NCI-H1930 (cell line): ENCODE measurements at places on chromosomes 5 and 9.

DNA sequence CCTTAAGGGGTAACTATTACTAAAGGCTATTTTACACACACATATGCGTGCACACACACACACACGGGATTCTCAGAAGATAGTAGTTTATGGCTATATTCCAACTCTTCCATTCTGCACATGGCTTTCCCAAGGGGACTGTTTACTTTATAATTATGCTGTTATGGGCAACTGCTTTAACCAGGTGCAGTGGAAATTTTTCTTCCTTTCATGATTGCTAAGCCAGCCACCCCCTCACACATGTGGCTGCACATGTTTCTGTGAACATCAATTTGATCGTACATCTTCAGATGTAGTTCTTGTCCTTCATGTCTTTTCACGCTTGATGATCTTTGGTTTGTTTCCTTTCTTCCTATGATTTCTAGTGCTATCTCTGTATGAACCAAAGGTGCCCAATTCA, 37.0 kb downstream of the MRPS30 start:
- DNase-seq: peak; percentile 88

DNA sequence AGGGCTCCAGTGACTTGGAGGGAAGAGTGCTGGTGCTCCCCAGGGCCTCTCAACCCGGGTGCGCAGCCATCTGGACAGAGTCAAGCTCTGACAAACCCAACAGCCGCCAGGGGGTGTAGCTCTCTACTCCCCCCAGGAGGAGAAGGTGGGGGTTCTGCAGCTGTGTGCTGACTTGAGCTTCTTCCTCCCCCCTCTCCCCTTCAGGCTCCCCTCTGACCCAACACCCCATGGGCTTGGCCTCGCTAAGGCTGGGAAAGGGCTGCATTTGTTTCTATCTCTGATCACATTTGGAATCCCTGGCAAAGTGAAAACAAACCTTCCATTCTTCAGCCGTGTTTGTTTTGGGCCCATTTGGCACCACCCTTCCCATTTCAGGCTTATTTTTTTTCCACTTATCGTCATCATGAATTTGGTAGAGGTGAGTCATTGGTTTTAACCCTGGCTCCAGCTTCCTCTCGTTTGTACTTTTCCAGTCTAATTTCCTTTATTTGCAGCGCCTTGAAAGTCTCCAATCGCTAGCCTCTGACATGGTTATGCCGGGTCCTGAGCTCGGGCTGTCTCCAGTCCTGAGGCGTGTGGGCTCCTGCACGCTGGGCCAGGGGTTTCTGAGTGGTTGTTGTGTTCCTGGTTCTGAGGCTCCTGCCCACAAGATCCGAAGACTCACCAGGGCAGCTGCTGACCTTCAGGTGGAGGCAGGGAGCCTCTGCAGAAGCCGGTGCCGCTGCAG, 36.1 kb downstream of the DAP start:
- DNase-seq: no peak

DNA sequence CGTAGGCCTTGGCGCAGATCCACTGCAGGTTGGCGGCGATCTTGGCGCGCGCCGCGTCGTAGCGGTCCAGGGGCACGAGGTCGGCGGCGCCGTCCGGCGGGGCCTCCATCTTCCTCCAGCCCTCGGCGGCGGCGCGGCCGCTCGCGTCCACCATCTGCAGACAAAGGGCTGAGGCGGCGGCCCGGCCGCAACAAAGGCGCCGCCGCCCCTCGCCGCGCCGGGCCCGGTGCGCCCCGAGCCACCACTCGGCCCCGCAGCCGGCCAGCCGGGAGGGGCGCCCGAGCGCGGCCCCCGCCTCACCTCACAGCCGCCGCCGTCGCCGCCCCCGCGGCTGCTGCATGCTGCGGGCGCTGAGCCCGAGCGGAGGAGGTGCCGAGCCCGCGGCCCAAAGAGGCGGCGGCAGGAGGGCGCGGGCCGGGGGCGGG, 328 bp downstream of the CAMSAP1 start:
- no peak for DNase-seq

GRCh38 chr9:38211002-38211401, 142.0 kb upstream of the SHB start:
- DNase-seq: no peak

DNA sequence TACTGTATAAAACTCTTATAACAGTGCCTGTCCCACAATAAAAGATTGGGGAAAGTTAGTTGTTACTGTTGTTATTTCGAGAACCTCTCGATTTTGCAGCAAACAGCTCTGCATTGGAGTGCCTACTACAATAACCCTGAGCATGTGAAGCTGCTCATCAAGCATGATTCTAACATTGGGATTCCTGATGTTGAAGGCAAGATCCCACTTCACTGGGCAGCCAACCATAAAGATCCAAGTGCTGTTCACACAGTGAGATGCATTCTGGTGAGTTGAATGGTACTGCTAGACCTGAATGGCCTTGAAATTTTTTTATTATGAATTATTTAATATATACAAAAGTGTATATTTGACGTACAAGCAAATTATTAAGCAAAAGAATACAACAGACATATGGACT, 123.2 kb downstream of the TEX10 start:
- no peak for DNase-seq
